AG10803 (cell line): ENCODE measurements at places on chromosomes 3 and 15.
A peak's percentile ranks its signal among the peaks of the same experiment; 100 is the strongest.

DNA sequence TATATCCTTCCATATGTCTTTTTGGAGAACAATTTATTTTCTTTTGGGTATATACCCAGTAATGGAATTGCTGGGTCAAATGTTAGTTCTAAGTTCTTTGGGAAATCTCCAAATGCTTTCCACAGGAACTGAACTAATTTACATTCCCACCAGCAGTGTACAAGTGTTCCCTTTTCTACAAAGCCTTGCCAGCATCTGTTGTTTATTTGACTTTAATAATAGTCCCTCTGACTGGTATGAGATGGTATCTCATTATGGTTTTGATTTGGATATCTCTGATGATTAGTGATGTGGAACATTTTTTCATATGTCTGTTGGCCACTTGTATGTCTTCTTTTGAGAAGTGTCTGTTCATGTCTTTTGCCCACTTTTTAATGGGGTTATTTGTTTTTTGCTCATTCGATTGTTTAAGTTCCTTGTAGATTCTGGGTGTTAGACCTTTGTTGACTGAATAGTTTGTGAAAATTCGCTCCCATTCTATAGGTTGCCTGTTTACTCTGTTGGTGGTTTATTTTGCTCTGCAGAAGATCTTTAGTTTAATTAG, 48.4 kb downstream of the TMEM45A start:
- DNase-seq, result peak; percentile 47

DNA sequence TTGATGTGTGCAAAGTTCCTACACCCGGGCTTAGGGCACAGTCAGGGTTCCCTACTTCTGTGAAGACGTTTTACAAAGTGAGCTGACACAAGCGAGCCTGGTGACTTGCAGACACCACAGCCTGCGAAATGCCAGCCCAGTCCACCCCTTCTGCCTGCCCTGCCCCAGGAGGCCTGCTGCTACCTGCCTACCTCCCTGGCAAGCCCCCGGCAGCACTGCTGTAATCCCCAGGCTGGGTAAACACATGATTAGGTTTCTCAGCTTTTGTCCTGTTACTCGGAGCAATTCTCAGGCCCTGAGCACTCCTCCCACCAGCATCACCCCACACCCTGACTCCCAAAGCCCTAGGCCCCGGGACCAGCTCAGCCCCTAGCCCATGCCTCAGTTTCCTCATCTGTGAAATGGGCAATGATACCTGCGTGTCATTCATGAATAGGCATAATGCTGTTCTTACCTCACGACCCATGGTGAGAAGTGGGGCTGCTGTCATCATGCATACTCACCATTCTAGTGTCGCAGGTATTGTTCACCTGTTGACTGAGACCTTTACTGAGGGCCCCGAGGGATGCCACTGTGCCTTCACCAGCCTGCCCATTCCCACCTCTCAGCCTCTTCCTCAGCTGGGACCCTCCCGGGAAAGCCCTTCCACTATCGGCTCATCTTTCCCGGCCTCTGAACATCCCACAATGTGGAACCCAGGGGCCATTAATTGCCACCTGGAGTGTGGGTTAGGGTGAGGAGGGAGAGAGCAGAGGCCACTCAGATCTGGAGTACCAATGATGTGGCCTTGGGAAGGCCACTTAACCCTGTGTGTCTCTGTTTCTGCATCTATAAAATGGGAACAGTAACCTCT, 31.5 kb upstream of the SLC6A6 start:
- no peak for DNase-seq

- no peak for DNase-seq
Measured at GRCh38 chr15:66673410-66674322, 28.4 kb upstream of the SMAD6 start.

DNA sequence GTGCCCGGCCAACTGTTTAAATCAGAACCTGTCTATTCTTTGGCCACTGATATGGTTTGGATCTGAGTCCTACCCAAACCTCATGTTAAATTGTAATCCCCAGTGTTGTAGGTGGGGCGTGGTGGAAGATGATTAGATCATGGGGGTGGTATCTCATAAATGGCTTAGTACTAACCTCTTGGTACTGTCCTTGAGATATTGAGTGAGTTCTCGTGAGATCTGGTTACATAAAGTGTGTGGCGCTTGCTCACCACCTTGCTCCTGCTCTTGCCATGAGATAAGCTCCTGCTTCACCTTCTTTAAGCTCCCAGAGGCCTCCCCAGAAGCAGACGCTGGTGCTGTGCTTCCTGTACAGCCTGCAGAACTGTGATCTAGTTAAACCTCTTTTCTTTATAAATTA, 42.4 kb downstream of the REC114 start:
- DNase-seq, result no peak

- DNase-seq, result no peak
Measured at GRCh38 chr3:143433787-143434378, 314.3 kb downstream of the CHST2 start.

GRCh38 chr3:17243621-17244020, 358.9 kb downstream of the PLCL2 start:
- DNase-seq, result no peak

DNA sequence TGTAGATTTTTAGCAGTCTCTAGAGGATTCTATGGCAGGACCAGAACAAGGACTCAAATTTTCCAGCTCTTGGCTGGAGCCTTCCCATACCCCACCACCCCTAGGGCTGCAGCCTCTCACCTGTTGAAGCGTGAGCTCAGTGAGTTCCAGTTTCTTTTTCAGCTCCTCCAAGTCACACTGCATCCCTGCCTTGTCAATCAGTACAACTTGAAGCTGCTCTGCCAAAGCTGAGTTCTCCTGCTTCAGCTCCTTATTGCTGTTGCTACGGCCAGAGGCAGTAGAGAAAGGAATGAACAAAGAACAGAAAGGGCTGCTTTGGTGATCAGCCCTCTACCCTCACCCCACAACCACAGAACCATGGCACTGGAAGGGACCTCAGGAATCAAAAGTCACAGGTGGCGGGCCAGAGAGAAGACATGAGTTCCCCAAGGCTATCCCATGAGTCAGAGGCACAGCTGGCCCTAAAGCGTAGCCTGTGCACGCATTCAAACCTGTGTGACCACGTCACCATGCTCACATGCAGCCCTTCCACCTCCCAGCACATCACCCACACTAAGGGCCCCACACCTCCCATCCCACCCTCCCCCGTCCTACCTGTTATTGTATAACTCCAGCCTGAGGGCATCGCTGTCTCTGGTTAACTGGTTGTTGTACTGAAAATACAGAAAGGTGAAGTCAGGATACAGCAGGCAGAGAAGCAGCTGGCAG, 83.3 kb upstream of the C2CD4B start:
- no peak for DNase-seq

DNA sequence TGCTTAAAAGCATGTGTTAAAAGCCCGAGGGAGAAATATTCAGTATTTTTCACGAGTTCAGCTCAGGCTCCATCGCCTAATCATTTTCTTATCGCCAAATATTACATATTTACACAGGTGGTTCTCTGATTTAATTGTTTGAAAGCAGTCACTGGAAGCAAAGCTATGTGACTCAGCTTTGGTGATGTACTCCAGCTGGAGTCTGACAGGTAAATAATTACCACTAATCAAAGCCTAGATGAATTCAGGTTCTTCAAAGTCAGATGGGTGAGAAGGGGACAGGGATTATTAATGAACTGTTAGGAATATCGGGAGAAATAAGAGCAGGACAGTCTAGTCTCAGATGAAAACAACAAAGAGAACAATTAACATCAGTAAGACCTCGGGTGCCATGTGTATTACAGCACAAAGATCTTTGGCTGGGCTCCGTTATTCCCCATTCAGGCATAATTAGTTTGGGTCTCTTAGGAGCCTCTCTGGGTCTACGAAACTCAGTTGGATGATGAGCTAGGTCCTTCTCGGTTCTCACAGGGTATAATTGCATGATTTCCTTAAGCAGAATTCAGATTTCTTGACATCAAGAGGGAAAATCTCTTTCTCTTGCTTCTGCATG, 331.7 kb upstream of the ADAMTS9 start:
- no peak for DNase-seq

DNA sequence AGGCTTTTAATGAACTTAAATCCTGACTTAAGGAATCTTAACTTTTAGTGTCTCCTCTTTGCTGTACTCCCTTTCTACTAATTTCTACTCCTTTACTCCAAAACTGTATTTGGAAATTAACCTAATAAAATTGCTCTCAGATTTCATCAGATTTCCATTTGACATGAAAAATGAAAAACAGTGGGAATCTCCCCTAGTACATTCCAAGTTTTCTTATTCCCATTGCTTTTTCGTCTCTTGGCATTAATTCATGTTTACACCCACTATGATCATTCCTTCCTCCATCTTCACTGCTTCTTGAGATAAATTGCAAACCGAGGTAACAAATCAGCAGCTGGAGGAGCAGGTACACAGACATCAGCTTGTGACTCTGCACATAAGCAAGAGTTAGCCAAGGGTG, 208.7 kb downstream of the VGLL3 start:
- DNase-seq, result peak; percentile 76

DNA sequence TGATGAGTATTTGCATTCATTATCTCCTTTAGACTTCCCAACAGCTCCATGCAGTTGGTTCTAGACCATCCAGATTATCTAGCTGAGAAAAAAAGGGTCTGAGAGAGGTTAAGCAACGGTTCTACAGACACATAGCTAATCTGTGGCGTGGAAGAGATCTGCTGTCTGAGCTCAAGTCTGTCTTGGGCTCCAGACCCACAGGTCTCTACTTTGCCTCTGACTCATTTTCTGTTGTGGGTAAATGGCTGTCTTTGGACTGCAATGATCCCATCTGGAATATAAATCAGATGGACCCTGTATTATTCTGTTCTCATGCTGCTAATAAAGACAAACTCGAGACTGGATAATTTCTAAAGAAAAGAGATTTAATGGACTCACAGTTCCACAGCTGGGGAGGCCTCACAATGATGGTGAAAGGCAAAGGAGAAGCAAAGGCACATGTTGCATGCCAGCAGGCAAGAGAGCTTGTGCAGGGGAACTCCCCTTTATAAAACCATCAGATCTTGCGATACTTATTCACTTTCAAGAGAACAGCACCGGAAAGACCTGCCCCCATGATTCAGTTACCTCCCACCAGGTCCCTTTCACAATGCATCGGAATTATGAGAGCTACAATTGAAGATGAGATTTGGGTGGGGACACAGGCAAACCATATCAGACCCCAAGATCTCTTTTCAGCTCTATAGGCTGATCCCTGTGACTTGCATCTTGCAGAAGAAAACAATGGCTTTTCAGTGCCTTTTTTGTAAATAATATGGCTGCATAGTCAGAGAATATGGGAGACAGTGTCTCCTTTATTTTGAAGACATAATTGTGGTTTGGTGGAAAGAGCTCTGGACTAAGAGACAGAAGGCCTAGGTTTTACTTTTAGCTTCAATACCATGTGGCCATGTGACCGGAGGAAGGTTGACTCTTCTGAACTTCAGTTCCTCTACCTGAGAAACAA, 24.7 kb downstream of the CEMIP start:
- no peak for DNase-seq

GRCh38 chr3:141431411-141432378, 55.1 kb upstream of the RASA2 start:
- DNase-seq, result no peak

DNA sequence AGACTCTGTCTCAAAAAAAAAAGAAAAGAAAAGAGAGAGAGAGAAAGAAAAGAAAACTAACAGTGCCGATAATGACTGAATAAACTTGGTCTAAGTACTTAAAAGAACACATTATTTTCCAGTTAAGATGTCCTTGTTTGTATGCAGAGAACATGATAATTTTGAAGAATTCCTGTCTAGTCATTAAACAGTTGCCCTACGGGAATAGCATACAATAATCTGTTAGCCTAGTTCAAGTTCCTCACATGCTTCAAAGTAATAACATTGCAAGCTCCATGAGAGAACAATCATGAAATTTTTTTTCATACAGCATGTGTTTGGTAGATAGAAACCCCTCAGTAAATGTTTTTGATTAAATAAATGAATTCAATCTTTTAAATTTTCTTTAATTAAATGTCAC, 23.1 kb upstream of the BHLHE40 start:
- no peak for DNase-seq
